ENCODE measurements at places on chromosomes 11 and 22.

GRCh38 chr22:44807915-44808690 lies 55.7 kb downstream of the ARHGAP8 start:
- DNase-seq: no peak

GRCh38 chr11:62020661-62021060 lies 53.2 kb upstream of the FTH1 start:
- no peak for DNase-seq

DNA sequence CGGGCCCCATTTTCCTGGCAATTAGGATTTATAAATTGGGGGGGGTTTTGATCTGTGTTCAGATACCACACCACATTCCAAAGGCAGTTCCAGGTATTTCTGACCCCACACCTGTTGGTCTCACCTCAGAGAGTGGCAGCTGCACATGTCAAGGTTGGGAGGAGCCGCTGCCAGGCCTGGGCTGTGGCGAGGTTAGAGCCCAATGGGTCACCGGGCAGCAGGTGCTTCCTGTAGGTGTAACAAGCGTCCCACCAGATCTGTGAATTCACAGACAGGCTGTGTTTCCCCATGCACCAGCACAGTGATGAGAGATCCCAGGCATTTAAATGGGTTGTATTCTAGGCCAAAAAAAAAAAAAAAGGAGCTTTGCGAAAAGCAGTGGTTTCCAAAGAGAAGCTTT lies 58.6 kb downstream of the CABIN1 start:
- no peak for DNase-seq

GRCh38 chr11:16749666-16750065 lies 11.2 kb downstream of the C11orf58 start:
- DNase-seq: no peak

GRCh38 chr11:133136376-133136775 lies 395.9 kb downstream of the OPCML start:
- DNase-seq: no peak

DNA sequence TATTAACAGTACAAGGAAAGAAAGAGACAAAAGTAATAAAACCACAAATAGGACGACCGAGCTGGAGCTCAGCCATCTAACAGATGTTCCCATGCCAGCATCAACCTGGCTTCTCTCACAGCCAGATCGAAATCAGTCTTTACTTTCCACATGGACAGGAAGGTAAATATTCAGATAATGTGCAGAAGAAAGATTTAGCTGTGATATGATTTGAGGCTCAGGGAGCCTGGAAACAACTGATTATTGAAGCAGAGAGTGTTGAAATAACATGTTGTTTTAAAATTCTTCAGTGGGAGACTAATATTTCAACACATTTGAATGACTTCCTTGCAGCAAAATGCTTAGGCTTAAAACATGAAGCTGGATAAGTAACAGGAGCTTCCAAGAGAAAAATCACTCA lies 546.8 kb downstream of the ETS1 start:
- no peak for DNase-seq

Measured in effector CD4-positive, alpha-beta T cell (primary cell).